Left ventricle myocardium inferior (tissue), 1 donor: ENCODE measurements at places on chromosomes 7 and 10. TPM values are rescaled to one million over a fixed set of nuclear protein-coding genes. Genes with fewer than 3 reads are reported as not detected.
A peak's percentile ranks its signal among the peaks of the same experiment; 100 is the strongest.

DNA sequence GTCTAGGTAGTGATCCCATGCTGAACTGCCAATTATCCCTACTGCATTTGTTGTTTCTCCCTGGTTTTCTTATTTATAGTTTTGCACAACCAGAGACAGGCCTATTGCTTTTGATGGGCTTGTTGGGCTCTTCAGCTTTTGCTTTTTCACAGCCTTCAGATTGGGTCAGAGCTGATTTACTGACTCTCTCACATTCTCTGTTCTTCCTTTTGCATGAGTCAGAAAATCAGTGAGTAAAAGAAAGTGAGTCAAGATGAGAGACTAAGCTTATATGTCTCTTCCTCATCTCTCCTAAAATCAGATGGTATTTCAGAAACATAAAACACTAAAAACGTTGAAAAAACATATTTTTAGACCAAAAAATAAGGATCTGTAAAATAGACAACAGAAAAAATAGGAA is 1135.4 kb downstream of the XPNPEP1 start:
- no peak for DNase-seq

GRCh38 chr10:97119058-97119745 is 66.6 kb downstream of the SLIT1 start:
- no peak for DNase-seq

- DNase-seq, result peak; percentile 88
These were observed at the start of gene GLI3 for GRCh38 chr7:42236976-42237810. Gene GLI3 (minus strand): TSS chr7:42237209. CDS start chr7:42223253, 13,956 bp downstream.

CARD11 gene
- total RNA-seq, result 0.16 TPM
